ENCODE measurements at places on chromosomes 2 and 18. TPM values are rescaled to one million over a fixed set of nuclear protein-coding genes. Genes with fewer than 3 reads are reported as not detected.

GRCh38 chr2:143704451-143705106 is 575.4 kb downstream of the ARHGAP15 start:
- no peak for DNase-seq
- no peaks in the 10 kb centered on the region for H3K36me3 ChIP-seq
- H3K4me1 ChIP-seq, result no peaks in the 10 kb centered on the region
- H3K27me3 ChIP-seq, result no peaks in the 10 kb centered on the region
- no peak overlapping the region for H3K27ac ChIP-seq
- no peak overlapping the region for H3K4me3 ChIP-seq

DNA sequence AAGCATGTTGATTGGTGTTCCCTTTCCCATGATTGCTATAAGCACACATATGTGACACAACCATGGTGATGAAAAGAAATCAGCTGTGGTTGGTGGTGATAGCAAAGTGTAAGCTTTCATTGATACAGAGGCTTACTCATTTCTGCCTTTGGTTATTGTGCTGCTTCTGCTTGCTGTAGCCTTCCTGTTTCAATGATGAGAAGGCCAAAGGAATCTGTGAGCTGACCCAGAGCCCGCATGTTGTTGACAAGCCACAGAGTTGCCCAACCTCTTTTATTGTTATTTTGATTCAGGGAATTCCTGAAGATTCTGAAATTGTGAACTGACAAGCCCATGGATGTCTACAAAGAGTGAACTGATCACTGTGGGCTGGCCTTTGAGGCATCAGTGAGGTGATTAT is 164.4 kb downstream of the TMEFF2 start:
- no peaks in the 10 kb centered on the region for H3K4me1 ChIP-seq
- no peak overlapping the region for H3K4me3 ChIP-seq
- DNase-seq, result no peak
- no peak overlapping the region for H3K27ac ChIP-seq
- H3K27me3 ChIP-seq, result no peaks in the 10 kb centered on the region

Gene CNGA3
- not detected for total RNA-seq

DNA sequence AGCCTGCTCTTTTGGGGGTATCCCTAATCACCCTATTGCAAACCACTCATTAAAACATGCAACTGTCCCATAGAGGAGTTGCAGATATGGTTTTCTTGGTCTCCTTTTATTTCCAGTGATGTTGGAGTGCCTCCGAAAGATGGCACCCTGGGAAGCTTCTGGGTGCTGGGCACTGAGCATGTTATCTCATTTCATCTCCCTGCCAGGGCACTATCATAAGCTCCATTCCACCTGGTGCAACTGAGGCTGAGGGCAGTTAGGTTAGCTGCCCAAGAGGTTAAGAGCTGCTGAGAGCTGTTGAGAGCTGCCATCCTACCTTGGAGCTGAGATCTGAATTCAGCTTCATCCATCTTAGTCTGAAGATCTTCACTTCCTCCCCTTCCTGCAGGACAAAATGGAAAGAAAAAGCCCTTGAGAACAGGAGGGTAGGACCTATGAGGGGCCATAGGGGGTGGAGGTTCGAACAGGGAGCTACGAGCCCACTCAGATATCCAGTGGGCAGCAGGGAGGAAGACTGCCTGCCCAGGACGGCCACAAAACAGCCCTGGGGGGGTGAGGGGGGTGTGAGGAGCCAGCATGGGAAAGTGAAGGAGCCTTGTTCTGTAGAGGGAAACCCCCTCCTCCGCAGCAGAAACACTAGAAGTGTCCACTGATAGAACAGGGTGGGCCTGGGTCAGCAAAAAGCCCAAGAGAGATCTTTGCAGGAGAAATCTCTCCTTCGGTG is 202.5 kb downstream of the ZFP36L2 start:
- no peak overlapping the region for H3K27ac ChIP-seq
- peaks cover 2% of the 10 kb centered on the region for H3K4me1 ChIP-seq
- no peak for DNase-seq
- no peaks in the 10 kb centered on the region for H3K36me3 ChIP-seq

Gene SCTR
- not detected for total RNA-seq

DNA sequence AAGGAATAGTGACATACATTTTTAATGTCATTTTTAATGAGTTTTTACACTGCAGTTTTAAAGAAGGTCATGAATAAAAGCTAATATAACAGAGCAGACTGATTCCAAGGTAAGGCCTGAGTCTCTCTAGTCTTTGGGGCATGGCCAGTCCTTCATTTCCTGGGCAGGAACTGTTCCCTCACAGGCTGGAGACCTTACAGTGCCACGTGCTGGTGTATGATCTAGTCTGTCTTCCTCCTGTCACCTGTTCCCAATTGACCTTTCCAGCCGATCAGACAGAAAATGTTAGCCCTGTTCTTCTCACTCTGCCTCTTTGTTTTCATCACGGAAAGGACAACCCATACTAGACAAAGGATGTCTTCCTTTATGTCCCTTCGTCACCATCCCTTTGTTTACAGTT is 33.6 kb downstream of the ZCCHC2 start:
- peaks cover 51% of the 10 kb centered on the region for H3K36me3 ChIP-seq
- H3K4me3 ChIP-seq, result no peak overlapping the region
- H3K27ac ChIP-seq, result no peak overlapping the region
- DNase-seq, result no peak
- no peaks in the 10 kb centered on the region for H3K4me1 ChIP-seq

- H3K4me1 ChIP-seq, result no peaks in the 10 kb centered on the region
- H3K36me3 ChIP-seq, result no peaks in the 10 kb centered on the region
- H3K4me3 ChIP-seq, result no peak overlapping the region
- DNase-seq, result no peak
- H3K27me3 ChIP-seq, result no peaks in the 10 kb centered on the region
Measured at GRCh38 chr2:49940626-49941025, 786.3 kb upstream of the FSHR start.

GRCh38 chr2:42072349-42073118 is 24.7 kb downstream of the PKDCC start:
- no peak overlapping the region for H3K4me3 ChIP-seq
- no peaks in the 10 kb centered on the region for H3K4me1 ChIP-seq
- H3K27ac ChIP-seq, result no peak overlapping the region
- DNase-seq, result no peak

DNA sequence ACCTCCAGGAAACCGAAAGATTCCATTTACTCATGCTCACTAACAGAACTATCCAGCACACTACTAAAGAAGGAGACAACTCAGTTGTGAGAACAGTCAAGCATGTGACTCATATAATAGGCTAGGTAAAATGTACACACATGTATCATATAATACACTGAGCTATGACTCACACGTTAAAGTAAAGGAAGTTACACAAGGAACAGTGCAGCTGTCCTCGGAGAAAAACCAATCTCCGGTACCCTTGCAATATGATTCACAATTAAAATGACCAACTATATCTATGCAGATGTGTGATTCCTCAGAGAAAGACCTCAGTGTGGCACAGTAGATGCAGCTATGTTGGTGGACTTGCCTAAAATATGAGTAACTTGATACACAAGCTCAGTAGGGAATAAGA is 76.5 kb downstream of the STRN start:
- no peak overlapping the region for H3K4me3 ChIP-seq
- no peaks in the 10 kb centered on the region for H3K4me1 ChIP-seq
- H3K27me3 ChIP-seq, result no peaks in the 10 kb centered on the region
- H3K36me3 ChIP-seq, result no peaks in the 10 kb centered on the region
- no peak overlapping the region for H3K27ac ChIP-seq
- no peak for DNase-seq

GRCh38 chr2:127027715-127028114 is 79.2 kb downstream of the BIN1 start:
- DNase-seq, result no peak
- no peak overlapping the region for H3K4me3 ChIP-seq
- H3K27ac ChIP-seq, result no peak overlapping the region

Gene STAT1
- 72.3 TPM for total RNA-seq

DNA sequence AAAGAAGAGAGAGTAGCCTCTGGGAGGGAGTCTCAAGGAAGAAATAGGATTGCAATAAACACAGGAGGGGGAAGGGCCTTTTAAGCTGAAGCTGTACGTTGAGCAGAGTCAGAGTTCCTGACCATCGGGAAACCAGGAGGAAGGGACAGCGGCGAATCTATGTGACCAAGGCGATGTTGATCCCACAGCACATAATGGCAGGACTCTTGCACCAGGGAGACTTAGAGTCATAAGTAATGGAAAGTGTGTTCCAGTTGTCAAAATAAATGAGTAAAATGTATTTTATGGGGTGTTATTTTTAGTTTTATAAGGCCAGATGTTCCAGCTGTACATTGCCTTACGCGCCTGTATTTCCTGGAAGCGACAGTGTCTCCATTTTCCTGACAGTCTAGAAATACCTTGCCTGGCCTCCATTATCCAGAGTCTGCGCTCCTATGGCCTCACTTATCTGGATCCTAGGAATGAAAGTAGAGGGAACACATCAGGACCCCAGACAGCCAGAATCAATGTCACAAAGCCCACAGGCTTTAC is 152.8 kb upstream of the COPS8 start:
- no peaks in the 10 kb centered on the region for H3K27me3 ChIP-seq
- no peaks in the 10 kb centered on the region for H3K4me1 ChIP-seq
- H3K27ac ChIP-seq, result no peak overlapping the region
- H3K4me3 ChIP-seq, result no peak overlapping the region
- H3K36me3 ChIP-seq, result no peaks in the 10 kb centered on the region
- DNase-seq, result no peak

Gene CYP26B1
- 4.0 TPM for total RNA-seq

DNA sequence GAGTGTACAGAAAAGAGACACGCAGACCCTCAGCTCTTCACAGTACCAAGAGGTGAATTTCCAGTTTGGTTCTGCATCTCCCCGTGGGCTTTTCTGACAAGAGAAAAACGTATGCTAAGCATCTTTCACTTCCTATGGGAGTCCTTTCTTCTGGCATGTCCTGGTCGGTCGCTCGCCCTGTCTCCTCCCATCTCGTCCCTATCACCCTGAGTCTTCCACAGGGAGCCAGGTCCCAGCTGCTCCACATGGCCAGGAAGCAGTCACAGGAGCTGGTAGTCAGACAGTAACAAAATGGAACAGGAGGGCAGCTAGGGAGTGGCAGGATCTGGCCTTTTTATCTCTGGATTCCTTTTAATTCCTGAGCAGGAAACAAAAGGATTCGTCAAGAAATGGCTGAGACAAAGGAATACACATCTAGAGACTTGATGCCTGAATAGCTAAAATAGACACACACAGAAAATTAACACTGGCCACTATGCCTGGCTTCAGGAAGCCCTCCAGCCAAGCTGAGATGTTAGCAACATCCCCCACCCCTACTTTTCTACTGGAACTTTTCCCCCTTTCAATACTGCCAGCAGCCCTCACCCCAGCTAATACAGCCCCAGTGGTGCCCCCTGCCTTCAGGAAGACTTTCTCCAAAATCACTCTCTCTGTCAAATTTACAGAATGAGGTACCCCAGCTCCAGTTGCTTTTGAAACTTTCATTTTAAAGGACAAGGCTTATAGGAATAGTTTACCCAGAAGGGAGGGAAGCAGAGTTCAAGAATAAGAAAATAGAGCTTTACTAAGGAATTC is 136.1 kb downstream of the DNER start:
- no peaks in the 10 kb centered on the region for H3K27me3 ChIP-seq
- no peaks in the 10 kb centered on the region for H3K36me3 ChIP-seq
- no peak overlapping the region for H3K4me3 ChIP-seq
- no peak for DNase-seq
- no peak overlapping the region for H3K27ac ChIP-seq

- H3K36me3 ChIP-seq, result no peaks in the 10 kb centered on the region
- no peak overlapping the region for H3K27ac ChIP-seq
- no peak for DNase-seq
Measured at GRCh38 chr2:4992226-4992625, 700.0 kb upstream of the SOX11 start.

Gene FBXO15
- 0.60 TPM for total RNA-seq

Gene GPR45
- not detected for total RNA-seq

Gene SP110
- 5.0 TPM for total RNA-seq

Gene TSPYL6
- not detected for total RNA-seq

DNA sequence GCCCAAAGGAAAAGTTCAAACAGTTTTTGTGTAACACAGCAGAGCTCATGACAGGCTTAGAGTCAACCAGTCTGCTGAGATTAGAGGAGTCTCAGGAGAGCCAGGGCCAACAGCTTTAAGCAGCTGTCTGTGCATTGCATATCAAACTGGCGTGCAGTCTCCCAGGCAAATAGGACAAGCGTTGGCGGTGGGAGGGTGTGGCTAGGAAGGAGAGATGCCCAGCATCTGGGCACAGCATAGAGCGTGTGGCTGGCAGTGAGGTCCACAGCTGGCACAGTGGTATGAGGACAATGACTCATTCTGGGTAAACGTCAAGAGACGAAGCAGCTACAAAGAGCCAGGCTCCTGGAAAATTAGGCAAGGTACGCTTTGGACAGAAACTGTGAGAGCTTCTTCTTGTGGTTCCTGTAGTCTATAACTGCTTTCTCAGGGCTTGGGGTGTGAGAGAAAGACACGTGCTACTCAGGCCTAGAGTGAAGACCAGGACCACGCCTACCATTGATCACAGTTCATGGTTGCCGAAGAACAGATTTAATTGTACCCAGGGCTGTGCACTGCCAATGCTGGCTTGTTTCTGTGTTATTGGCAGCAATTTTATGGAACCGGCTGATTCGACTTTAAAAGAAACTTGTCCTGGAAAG is 14.8 kb downstream of the ZAP70 start:
- H3K27me3 ChIP-seq, result no peaks in the 10 kb centered on the region
- no peak overlapping the region for H3K4me3 ChIP-seq
- no peaks in the 10 kb centered on the region for H3K36me3 ChIP-seq
- no peak overlapping the region for H3K27ac ChIP-seq
- no peak for DNase-seq

- H3K4me1 ChIP-seq, result no peaks in the 10 kb centered on the region
- no peaks in the 10 kb centered on the region for H3K36me3 ChIP-seq
- DNase-seq, result no peak
- no peak overlapping the region for H3K27ac ChIP-seq
Measured at GRCh38 chr2:15389895-15390294, 171.2 kb downstream of the NBAS start.

DNA sequence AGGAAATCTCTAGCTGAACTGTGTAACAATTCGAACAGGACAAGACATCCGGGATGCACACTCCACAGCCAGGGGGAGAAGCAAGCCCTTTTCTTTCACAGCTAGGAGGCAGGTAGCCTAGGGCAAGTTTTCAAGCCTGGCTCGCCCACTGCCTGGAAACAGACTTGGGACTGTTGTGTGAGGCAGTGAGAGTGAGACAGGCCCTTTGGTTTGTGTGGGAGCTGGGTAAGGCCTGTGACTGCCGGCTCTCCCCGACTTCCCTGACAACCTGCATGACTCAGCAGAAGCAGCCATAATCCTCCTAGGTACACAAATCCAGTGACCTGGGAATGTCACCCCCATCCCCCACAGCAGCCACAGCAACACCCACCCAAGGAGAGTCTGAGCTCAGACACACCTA is 179.7 kb downstream of the WDPCP start:
- H3K27me3 ChIP-seq, result no peaks in the 10 kb centered on the region
- DNase-seq, result no peak
- no peaks in the 10 kb centered on the region for H3K4me1 ChIP-seq
- no peak overlapping the region for H3K4me3 ChIP-seq
- H3K27ac ChIP-seq, result no peak overlapping the region

- no peak overlapping the region for H3K4me3 ChIP-seq
- H3K4me1 ChIP-seq, result no peaks in the 10 kb centered on the region
- DNase-seq, result no peak
- no peaks in the 10 kb centered on the region for H3K27me3 ChIP-seq
- H3K36me3 ChIP-seq, result no peaks in the 10 kb centered on the region
Measured at GRCh38 chr18:54020966-54021365, 203.5 kb downstream of the MBD2 start.

Gene CWC22
- total RNA-seq, result 7.2 TPM

All from right lobe of liver (tissue), 6 donors.